ENCODE measurements at places on chromosomes 5 and 9.

DNA sequence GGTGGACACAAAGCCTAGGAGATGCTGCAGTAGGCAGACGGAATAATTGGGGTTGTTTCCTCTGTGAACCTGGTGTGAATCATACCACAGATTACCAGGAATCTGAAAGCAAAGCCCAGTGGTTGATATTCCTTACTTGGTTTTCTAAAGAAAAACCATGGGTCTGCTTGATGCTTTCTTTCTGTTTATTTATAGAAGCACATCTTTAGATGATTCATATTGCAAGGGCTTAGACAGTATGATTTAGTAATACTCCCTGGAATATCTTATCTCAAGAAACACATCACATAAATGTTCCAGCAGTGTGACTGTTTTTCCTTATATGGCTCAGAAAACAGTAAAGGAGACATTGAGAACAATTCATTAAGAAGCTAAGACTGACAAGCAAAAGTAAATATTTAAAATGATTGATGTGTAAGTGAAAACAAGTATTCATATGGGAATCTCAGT, 623.3 kb downstream of the RAB3C start:
- DNase-seq: no peak

DNA sequence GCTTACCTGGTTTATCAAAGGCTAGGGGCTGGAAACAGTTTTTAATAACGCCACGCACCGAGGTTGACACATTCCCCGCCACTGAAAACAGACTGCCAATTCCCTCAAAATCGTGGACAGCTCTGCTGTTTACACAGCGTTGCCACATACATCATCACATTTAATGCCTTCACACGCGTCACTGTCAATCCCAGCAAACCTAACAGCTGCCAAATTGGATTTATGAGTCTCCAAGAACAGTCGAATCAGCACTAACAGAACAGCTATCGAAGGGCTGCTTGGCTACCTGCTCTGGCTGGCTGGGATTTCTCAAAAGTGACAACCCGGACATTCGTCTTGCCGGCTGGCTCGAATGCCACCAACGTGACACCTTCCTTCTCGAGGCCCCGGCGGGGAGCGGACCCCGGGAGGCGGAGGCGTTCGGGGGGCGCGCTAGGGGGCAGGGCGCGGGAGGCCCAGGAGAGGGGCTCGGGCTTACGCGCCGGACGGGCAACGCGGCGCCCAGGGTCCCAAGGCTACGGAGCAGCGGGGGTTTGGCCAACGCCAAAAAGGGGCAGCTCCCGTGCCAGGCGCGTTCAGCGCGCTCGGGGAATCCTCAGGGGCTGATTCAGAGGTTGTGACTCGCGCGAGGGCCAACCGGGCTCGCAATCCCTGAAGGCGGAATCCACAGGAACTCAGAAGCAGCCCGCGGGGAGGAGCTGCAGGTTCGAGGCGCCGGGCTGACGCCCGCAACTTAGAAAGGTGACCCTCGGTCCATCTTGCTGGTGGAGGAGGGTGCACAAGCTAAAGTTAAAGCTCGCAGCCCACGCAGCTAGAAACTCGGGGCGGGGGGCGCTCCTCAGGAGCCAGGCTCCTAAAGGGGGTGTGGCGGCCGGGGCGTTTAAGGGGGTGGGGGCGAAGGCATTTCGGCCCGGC, 1.2 kb downstream of the CDC14B start:
- DNase-seq: peak; percentile 6

DNA sequence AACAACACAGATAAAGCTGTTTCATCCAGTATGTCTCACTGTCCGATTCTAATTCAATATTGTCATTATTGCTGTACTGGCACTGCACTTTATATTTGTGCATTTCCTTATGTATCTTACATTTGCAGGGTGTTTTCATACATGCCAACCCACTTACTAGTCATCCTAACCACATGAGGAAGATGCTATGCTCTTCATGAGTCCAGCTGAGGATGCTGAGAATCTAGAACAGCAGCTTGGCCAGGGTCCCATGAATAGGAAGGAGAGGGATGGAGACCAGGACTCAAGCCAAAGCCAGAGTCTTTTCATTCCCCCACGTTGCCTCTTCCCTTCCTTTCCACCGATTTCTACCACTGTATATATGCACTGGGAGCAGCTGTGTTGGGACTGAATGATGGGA, 292.8 kb upstream of the KLF4 start:
- DNase-seq: no peak

DNA sequence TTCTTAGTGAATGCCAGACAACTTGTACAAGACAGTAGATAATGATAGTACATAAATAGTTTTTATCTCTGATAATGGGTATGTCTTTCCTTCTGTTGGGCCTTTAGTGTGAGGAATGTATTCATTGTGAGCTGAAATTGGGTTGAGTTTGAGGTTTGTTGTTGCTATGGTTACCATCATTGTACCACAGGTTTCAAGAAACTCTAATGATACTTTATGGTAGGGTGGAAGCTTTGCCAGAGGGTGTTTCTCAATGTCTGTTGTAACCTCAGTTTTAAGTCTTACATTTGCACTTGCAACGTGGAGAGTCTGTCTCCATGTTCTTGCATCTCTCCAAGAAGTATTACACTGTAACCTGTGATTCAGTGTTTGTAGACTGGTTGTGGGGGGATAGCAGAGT, 1550.1 kb downstream of the MAT2B start:
- no peak for DNase-seq

GRCh38 chr9:130913599-130914416, 17.2 kb upstream of the QRFP start:
- DNase-seq: no peak

GRCh38 chr9:88458716-88459465, 70.6 kb downstream of the SPIN1 start:
- DNase-seq: no peak

DNA sequence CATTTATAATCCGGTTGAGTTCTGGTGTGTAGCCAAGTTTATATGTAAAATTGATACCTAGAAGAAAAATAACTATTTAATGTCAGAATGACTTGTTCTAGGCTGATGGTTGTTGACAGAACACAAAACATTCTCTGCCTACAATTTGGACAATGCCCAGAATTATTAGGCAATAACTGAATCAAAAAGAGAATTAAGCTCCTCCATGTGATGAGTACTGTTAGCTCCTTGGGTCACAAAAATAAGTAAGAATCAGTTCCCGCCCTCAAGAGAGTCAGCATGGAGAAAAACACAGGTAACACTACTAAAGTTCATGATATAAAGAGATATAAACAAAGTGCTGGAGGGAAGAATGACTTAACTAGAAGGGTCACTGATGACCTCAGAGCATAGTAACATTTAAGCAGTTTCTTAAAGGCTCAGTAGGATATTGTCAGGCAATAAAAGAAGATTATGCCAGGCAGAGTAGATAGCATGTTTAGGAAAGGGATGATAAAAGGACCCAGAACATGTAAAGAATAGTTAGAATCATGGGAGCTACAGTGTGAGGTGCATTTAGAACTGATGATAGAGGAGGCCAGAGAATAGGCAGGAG, 200.5 kb upstream of the ACTBL2 start:
- DNase-seq: no peak

GRCh38 chr9:137278721-137279711, 1.5 kb downstream of the TOR4A start:
- no peak for DNase-seq

DNA sequence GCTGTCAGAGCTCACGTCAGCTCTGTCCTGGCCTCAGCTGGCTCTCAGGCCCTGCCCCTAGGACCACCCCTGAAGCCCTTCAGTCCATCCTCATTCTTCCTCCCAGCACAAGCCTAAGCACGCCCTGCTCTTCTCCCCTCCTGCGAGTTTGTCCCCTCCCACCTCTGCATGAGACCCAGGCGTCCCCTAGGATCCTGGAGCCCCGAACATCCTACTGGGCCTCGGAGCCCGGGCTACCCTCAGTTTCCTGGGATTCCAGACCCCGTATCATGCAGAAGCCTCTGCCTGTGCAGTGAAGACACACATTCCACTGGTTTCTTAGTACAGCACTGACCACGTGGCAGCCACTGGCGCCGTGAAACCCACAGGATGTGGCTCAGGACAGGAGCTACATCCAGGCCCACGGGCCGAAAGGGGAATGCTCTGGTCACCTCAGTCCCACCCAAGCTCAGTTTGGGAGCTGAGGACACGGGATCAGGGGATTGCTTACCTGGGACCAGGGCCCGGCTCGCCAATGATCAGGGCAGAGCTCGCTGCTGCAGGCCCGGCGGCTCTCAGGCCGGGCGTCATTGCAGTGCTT, 64.2 kb downstream of the ZNF354C start:
- no peak for DNase-seq

DNA sequence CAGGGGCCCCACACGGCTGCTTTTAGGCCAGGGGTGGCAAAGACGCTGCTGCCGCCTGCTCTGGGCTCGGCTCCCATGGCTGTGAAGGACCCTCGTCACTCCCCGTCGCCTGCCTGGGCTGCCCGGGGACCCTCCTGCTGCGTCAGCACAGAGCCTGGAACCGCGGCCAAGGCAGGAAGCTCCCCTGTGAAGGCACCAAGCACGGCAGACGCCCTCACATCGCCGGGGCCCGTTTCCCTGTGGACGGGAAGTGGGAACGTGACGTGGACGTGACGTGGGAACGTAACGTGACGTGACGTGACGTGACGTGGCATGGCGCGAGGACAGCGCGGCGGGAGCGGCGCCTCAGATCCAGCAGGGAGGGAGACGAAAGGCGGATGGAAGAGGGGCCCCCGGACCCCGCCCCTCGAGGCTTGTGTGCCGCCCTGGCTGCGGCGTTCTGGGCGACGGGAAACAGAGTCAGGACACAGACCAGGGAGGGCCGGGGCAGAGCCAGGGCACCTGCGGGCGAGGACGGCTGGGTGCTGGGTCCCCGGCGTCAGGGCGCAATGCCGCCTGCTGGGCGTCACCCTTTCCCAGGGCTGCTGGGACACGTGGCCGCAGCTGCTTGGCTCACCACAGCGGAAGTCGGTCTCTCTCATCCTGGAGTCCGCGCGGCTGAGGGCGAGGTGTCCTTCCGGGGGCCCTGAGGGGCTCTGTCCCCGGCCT, 53.1 kb downstream of the MRPL36 start:
- no peak for DNase-seq

GRCh38 chr9:137365056-137365455, 57.9 kb downstream of the EXD3 start:
- no peak for DNase-seq

DNA sequence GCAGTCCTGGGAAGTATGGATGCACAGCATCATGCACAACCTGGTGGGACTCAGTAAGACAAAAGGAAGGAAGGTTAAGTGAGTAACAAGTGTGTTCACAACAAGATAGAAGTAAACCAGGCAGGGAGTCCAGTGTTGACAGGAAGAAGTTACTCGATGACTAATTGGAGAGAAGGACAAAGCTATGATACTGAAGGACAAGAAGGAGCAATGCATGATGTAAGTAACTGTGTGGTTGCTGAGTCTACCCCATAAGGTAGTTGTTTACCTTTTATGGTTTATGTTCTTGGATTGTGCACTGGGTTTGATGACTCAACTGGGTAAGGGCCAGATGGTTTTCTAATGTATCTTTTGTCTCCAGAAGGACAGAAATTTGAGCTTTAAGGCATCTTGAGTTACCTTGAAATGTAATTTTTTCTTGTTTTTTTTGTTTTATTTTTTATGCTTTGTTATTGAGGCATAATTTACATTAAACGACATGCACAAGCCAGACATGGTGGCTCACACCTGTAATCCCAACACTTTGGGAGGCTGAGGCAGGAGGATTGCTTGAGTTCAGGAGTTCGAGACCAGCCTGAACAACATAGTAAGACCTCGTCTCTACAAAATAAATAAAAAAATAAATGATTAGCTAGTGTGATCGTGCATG, 89.2 kb upstream of the CAST start:
- DNase-seq: no peak

GRCh38 chr5:93305984-93306383, 275.0 kb downstream of the NR2F1-AS1 start:
- DNase-seq: no peak

GRCh38 chr9:130462685-130463540, 18.2 kb downstream of the ASS1 start:
- DNase-seq: no peak

DNA sequence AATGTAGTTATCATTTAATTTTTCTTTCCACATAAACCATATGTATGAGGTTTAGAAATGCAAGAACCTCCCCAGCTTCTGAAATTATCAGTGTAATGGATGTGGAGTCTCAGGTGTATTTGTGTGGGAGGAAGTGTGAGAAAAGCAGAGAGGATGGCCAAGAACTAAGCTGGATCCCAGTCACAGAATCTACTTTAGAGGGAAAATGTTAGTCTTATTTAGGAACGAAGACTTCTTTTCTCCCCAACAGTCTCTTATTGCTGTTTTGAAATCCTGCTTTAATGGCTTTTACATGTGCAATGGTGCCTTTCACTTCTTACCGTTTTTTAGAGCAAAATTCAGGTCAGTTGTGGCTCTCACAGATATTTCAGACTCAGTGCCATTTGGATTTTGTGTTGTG, 3.0 kb downstream of the EQTN start:
- DNase-seq: no peak

GRCh38 chr9:137798901-137799629, 78.5 kb upstream of the CACNA1B start:
- no peak for DNase-seq

- no peak for DNase-seq
Observed at GRCh38 chr5:75050415-75050814, 1.9 kb downstream of the GCNT4 start.

DNA sequence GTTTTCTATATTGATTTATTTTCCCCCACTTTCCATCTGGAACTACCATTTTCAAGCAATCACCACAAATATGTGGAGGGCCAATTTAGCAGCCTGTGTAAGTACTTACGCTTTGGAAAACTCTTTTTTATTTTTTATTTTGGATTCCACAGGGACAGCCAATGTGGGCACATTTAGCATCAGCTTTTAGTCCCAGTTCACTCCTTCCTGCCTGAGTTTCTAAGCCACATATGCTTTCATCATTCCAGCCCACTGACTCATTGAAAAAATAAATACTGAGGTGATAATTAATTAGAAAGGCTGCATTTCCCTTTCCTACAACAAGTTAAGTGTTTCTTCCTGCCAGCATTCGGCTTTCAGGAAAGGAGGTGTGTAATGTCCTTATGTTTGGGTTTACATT, 76.8 kb downstream of the TMEM167A start:
- DNase-seq: no peak

GRCh38 chr5:160312960-160313727, 780 bp upstream of the CCNJL start:
- DNase-seq: no peak

DNA sequence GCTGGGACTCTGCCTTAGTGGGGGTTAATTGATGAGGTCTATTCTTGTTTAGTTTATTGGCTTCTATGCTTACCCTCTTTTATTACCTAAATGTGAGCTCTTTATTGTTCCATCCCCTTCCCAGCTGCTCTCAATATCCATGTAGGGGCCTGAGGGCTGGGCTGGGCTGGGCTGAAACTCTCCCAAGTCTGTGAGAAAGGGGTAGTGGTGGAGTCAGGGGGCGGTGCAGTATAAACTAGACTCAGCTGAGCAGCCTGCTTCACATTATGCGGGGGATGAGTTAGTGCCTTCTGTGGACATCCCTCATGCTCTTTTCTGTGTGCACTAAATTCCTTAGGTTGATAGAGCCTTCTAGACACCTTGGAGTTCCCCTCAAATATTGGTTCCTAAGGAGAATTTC, 451.8 kb upstream of the PTGER4 start:
- no peak for DNase-seq

- DNase-seq: no peak
Observed at GRCh38 chr9:98236901-98237487, 18.5 kb downstream of the TBC1D2 start.

Measured in activated CD4-positive, alpha-beta T cell treated with anti-CD3 and anti-CD28 coated beads for 4 hours (primary cell).